Activated CD8-positive, alpha-beta memory T cell treated with anti-CD3 and anti-CD28 coated beads, Interleukin-2, amount 50 U/mL, for 4 hours (primary cell): ENCODE measurements at places on chromosomes 3 and 15.

DNA sequence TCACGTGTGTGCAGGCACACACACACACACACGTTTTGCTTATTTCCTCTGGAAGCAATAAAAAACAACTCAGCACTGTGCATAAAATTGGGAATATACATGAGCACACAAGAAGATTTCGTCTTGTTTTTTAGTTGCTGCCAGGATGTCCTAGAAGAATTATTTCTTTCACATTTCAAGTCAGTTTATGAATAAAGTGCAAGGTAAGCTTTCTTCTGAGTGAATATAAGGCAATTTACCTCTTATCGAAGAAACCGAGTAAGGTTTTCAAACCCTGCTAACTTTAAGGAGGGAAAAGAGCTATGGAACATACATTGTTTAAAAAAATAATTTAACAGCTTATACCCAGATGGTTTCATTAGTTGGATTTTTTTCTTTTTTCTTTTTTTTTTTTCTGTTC is 855.4 kb upstream of the NR2F2 start:
- no peak for DNase-seq

DNA sequence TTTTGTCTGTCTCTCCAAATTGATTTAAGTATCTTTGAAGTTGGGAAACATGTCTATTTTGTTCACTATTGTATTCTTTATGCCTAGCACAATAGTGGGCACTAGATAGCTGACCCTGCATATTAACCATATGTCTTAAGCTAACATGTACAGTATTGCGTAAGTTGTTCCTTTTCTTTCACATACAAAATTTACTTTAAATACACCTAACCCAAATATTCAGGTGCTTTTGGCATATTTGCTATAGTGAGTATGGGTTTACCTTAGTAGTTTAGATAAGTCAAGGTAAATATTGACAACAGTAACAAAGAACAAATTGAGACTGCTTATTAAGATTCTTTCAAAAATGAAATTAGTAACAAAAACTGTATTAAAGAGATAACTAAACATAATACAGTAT is 50.9 kb downstream of the NRG4 start:
- no peak for DNase-seq

GRCh38 chr15:62691008-62691407 is 351.5 kb upstream of the TPM1 start:
- no peak for DNase-seq

DNA sequence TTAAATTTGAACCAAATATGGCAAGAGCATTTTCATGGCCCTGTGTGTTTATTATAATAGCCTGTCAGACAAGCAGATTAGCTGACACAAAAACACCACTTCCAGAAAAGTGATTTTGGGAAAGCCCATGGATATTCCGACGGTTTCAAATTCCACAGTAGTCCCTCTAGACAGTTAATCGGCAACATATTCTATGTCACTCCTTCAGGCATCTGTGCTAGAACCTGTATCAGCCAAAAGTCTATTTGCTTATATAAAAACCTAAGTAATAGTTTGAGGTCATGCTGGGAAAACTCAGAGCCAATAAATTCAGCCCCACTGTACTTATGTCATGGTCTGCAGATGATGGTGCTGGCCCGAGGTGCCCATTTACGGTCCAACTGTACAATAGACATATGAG is 110.2 kb upstream of the ARHGEF26 start:
- no peak for DNase-seq

- peak; percentile 43 for DNase-seq
Observed at GRCh38 chr3:9727041-9727595, 4.4 kb upstream of the BRPF1 start.
